CD8-positive, alpha-beta memory T cell (primary cell): ENCODE measurements at places on chromosomes 7 and 10.

- H3K4me1 ChIP-seq: peaks cover 37% of the 10 kb centered on the region
- H3K36me3 ChIP-seq: peaks cover 2% of the 10 kb centered on the region
- DNase-seq: no peak
These were observed 1.2 kb upstream of the LSM8 start for GRCh38 chr7:118182593-118183427.

DNA sequence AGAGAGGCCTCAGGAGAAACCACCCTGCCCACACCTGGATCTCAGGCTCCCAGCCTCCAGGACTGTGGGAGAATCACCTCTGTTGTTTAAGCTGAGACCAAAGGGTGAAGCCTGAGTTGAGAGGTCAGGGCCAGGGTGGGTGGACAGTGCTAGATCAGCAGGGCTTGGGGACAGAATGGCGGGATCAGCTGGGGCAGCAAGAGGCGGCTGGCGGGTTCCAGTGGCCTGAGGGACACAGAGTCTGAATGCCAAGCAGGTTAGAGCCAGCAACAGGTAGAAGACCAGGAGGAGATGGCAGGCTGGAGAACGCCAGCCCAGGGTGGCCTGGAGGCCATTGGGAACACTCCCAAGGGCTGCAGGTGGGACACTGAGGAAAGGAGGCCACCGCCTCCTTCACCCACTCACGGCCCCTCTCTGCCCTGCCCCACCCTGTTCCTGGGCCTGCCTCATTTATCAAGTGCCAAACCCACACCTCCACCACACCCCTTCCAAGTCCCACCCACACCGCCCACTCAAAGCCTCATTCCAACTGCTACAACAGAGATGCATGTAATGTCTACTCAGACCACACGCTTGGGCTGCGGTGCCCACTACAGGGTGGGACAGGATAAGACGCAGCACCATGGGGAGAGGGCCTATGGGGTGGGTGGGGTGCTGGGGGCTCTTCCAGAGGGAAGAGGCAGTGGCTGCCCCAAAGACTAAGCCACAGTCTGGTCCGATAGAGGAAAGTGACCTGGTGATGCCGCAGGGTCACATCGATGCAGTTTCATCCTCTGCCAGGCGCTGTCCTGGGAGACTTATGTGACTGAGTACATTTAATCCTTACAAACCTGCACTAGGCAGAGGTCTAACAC lies 173.9 kb downstream of the TNS3 start:
- H3K27ac ChIP-seq: no peak overlapping the region
- H3K4me1 ChIP-seq: no peaks in the 10 kb centered on the region
- no peaks in the 10 kb centered on the region for H3K27me3 ChIP-seq
- H3K4me3 ChIP-seq: no peak overlapping the region

DNA sequence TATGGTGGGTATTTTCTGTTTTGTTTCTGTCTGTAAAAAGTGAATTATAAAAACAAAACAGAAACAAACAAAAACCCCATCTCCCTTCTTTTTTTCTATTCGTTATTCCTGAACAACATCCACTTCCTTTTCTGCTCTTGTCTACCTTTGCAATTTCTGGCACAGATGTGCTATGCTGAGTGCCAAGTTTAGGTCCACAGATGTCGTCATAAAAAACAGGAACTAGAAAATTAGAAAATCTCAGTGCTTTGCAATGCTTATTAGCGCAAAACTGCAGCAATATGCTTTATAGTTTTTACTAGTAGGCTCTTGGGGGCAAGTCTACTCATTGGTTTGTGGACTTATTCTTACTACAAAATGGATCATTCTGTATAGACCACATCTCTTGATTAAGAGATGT lies 94.2 kb upstream of the PRKCQ start:
- H3K4me3 ChIP-seq: no peak overlapping the region
- no peaks in the 10 kb centered on the region for H3K36me3 ChIP-seq

DNA sequence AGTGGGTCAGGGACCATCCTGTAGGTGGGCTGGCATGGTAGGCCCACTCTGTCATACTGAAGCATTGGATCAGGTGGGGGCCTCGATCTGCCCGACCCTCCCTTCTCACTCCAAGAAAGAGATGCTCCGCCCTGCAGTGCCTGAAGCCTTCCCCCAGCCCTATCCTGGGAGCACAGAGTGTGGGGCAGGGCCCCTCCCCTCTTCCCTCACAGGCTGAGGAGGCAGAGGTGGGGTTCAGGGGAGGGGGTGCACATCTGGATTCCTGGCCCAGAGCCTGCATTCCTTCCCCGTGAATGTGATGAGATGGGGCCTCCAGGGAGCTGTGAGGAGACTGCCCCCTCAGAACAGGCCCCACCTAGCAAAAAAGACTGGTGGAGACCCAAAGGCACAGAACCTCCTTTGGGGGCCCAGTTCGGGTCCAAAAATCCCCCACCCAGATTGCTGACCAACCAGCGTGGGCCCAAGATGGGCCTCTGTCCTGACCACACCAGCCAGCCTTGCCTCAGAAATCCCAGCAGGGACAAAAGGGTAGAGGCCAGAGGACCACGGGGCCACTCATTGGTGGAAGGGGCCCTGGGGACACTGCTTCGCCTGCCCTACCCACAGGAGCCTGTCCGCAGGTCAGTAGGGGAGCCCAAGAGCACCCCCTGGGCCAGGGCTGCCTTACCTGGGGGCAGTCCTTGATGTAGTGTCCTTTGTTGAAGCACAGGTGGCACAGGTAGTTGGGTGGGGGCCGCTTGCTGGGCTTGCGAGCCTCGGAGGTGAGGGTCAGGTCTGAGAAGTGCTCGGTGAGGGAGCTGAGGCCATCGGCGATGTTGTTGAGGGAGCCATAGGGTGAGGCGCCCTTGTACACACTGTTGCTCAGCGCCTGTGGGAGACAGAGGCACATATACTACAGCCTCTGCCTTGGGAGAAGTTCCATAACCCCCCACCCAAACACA lies 13.3 kb downstream of the ZCCHC24 start:
- H3K4me1 ChIP-seq: no peaks in the 10 kb centered on the region
- DNase-seq: no peak
- no peaks in the 10 kb centered on the region for H3K36me3 ChIP-seq

- H3K27me3 ChIP-seq: no peaks in the 10 kb centered on the region
- no peak overlapping the region for H3K27ac ChIP-seq
- H3K4me1 ChIP-seq: peaks cover under 1% of the 10 kb centered on the region
- peaks cover 31% of the 10 kb centered on the region for H3K36me3 ChIP-seq
These were observed 57.6 kb downstream of the RBM33 start for GRCh38 chr7:155701972-155702544.

GRCh38 chr10:121526135-121526790 lies 72.0 kb downstream of the FGFR2 start:
- H3K27ac ChIP-seq: no peak overlapping the region
- no peaks in the 10 kb centered on the region for H3K36me3 ChIP-seq
- H3K4me3 ChIP-seq: no peak overlapping the region
- H3K27me3 ChIP-seq: no peaks in the 10 kb centered on the region
- H3K4me1 ChIP-seq: no peaks in the 10 kb centered on the region

DNA sequence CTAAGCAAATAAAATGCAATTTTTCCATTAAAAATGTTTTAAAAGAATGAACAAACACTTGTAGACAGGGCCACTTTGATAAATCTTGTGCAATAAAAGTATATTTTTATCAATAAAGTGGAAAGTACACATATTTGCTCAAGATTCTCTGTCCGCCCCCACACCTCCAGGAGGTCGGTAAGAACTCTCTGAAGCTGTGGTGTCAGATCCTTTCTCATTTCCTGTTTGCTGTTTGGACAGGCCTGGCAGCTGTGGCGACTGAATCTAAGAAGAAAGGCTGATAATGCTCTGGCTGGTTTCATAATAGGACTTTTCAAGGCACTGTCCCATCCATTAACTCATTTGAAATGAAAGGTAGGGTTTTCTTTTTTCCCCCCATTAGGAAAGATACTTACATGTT lies 15.3 kb upstream of the ASB4 start:
- H3K27ac ChIP-seq: no peak overlapping the region
- no peaks in the 10 kb centered on the region for H3K27me3 ChIP-seq
- H3K36me3 ChIP-seq: no peaks in the 10 kb centered on the region
- H3K4me1 ChIP-seq: peaks cover 6% of the 10 kb centered on the region
- H3K4me3 ChIP-seq: no peak overlapping the region
- no peak for DNase-seq

- no peaks in the 10 kb centered on the region for H3K27me3 ChIP-seq
- DNase-seq: no peak
These were observed 59.9 kb downstream of the MGMT start for GRCh38 chr10:129526943-129527342.

GRCh38 chr10:69056129-69056528 lies 31.8 kb upstream of the SRGN start:
- DNase-seq: no peak
- no peak overlapping the region for H3K4me3 ChIP-seq
- no peak overlapping the region for H3K27ac ChIP-seq
- no peaks in the 10 kb centered on the region for H3K27me3 ChIP-seq
- H3K4me1 ChIP-seq: peaks cover 26% of the 10 kb centered on the region
- no peaks in the 10 kb centered on the region for H3K36me3 ChIP-seq

DNA sequence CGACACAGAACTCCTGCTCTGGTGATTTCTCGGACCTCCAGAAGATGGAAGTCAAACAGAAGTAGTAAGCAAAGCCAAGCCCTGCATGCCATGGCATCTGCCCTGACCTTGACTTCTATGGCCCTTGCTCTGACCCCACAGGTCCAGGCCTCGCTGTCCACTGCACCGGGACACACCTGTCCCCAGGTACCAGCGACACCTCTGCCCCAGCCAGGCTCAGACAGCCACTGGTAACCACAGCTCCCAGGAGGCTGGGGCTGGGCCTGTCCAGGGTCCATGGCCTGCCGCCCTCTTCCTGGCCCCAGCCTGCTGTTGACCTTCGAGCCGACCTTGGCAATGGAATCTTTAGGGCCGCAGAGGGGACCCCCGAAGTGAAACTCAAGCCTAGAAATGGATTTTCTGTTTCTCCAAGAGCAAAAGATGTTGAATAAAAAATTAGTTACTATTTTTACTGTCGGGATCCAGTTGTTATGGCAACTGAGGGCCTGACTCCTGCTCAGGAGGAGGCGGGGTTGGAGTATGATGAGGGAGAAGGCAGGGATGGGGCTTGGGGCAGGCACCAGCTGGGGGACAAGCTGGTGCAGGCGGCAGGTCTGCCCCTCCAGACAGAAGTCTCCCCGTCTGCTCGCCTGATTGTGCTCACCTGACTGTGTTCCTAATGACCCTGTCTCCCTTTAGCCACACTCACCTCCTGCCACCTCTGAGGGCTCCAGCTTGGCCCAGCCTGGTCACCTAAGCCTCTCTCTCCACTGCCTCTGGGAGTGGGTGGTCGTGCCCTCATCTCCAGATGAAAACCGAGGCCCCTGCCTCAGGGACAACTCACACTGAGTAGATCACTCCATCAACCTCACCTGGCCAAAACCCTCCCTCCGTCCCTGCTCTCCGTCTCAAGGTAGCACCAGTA lies 4.1 kb upstream of the MMD2 start:
- peaks cover 8% of the 10 kb centered on the region for H3K27me3 ChIP-seq
- H3K4me3 ChIP-seq: no peak overlapping the region
- H3K27ac ChIP-seq: no peak overlapping the region
- no peaks in the 10 kb centered on the region for H3K36me3 ChIP-seq
- no peaks in the 10 kb centered on the region for H3K4me1 ChIP-seq

DNA sequence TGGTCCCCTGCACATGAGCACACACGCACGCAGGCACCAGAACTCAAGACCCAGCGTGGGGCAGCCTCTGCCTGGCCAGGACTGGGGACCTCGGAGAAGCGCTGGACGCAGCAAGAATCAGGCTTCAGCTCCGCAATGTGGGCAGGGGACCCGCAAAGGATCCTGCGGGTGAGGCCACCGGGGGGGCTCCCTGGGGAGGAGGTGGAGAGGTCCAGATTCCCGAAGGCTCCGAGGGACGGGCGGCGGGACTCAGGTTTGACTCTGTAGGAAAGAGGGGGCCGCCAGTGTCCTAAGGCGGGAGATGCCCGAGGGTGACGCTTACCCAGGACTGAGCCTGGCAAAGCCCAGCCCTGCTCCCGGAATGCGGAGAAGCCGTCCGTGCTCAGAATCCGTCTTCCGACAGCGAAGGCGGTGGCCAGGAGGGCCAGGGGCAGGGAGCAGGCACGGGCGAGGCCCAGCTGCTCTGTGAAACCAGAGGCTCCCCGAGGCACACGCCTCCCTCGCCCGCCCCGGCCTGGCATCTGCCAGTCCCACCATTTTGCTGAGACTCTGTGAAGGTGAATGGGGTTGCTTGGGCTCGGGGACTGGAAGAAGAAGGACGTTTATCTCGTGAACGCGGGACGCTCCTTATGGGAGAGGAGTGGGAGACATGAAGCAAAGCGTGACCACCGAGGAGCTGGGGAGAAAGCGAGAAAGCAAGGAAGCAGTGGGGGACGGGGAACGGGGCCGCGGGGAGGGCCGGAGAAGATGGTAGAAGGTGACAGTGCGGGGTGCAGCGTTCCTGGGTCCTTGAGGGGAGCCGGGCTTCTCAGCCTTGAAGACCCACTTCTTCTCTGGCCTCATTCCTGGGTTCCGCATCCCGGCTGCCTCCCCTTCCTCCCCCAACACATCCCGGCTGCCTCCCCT lies 489.2 kb downstream of the PTPRN2 start:
- no peak for DNase-seq
- no peaks in the 10 kb centered on the region for H3K27me3 ChIP-seq
- H3K27ac ChIP-seq: no peak overlapping the region
- no peak overlapping the region for H3K4me3 ChIP-seq
- H3K4me1 ChIP-seq: no peaks in the 10 kb centered on the region

DNA sequence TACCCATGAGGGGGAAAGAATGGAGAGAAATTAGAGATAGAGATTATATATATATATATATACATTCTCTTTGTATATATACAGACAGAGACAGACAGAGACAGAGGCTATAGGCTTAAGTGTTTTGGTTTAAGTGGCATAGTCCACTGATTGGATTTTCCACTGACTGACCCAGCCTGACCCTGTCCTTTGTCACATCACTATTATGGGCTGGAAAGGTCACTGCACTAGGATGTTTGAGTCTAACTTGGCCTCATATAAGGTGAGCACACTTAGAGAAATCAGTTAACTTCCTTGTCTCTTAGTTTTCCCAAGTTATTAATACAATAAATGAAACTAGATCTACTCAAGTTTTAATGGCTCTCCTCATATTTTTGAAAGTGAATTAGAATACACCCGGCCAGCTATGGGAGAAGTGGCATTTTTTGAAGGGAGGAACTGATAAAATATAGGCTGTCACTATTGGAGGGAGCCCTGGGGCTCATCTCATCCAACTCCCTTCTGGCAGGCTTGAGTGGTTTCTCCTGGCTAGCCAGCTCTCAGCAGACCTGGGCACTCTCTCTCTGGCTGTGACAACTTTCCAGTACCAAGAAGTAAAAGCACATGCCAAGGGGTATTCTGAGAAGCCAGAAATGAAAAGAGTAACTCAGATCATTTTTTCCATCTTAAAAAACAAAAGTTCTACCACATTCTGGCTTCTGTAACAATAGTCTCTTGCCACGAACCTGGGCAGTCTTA lies 455.6 kb upstream of the ANKRD30A start:
- H3K4me3 ChIP-seq: no peak overlapping the region
- no peak for DNase-seq

GRCh38 chr10:74813381-74814259 lies 12.8 kb upstream of the KAT6B start:
- H3K27me3 ChIP-seq: no peaks in the 10 kb centered on the region
- no peaks in the 10 kb centered on the region for H3K4me1 ChIP-seq
- no peaks in the 10 kb centered on the region for H3K36me3 ChIP-seq
- no peak overlapping the region for H3K4me3 ChIP-seq

GRCh38 chr7:95772298-95772770 lies at the start of gene DYNC1I1:
Gene DYNC1I1, plus strand, starts transcription at chr7:95772554. Its CDS starts 32,176 bp downstream, at chr7:95804730.
- no peak for DNase-seq
- no peaks in the 10 kb centered on the region for H3K4me1 ChIP-seq

GRCh38 chr10:34386921-34387320 lies 428.2 kb downstream of the PARD3 start:
- H3K27ac ChIP-seq: no peak overlapping the region
- no peak overlapping the region for H3K4me3 ChIP-seq
- DNase-seq: no peak
- H3K36me3 ChIP-seq: no peaks in the 10 kb centered on the region
- no peaks in the 10 kb centered on the region for H3K4me1 ChIP-seq
